ENCODE measurements at places on chromosomes 3 and 15. TPM values are rescaled to one million over a fixed set of nuclear protein-coding genes. Genes with fewer than 3 reads are reported as not detected.

GRCh38 chr3:40237889-40238571 is 71.5 kb upstream of the EIF1B start:
- no peak overlapping the region for H3K4me3 ChIP-seq
- H3K27me3 ChIP-seq = no peaks in the 10 kb centered on the region
- H3K36me3 ChIP-seq = no peaks in the 10 kb centered on the region
- no peaks in the 10 kb centered on the region for H3K4me1 ChIP-seq
- H3K27ac ChIP-seq = no peak overlapping the region

- peak overlapping the region; percentile 29 for H3K4me3 ChIP-seq
- H3K27ac ChIP-seq = peak overlapping the region; percentile 1
- H3K36me3 ChIP-seq = no peaks in the 10 kb centered on the region
- no peaks in the 10 kb centered on the region for H3K27me3 ChIP-seq
- DNase-seq = peak; percentile 31
These were observed 125.0 kb downstream of the ASB7 start for GRCh38 chr15:100727291-100727851.

DNA sequence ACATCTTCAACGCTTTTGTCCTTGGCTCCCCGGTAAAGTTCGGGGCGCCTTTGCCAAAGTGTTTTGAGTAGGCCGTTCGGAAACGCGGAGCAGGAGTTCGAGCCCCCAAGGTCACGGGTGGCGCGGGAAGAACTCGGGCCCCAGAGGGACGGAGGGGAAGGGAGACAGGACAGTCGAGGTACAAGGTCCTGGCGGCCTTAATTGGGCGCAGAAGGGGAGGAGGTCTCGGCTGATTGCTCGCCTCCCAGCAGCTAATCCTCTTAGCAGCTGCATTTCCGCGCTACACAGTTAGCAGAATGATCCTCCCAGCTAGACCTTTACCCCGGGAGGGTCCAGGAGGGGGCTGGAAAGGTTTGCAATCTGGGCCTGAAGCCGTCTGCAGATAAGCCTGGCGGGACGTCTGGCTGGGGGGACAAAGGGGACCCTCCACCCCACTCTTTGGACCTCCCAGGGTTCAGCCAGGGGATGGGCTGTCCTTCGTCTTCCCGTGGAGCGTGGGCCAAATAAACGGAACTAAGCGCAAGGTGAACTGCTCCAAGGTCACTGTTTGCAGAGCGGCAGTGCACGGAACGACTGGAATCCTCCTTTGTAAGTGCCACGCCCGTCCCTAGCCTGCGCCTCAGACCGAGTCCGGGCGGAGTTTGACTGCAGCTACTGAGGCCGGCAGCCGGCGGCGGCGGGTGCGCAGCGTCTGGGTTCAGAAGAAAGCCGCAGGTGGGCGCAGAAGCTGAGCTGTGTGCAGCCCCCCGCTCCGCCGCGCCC is 7.2 kb downstream of the EOMES start:
- no peaks in the 10 kb centered on the region for H3K36me3 ChIP-seq
- H3K4me1 ChIP-seq = no peaks in the 10 kb centered on the region
- no peak overlapping the region for H3K27ac ChIP-seq
- H3K27me3 ChIP-seq = peaks cover 37% of the 10 kb centered on the region
- H3K4me3 ChIP-seq = no peak overlapping the region

DNA sequence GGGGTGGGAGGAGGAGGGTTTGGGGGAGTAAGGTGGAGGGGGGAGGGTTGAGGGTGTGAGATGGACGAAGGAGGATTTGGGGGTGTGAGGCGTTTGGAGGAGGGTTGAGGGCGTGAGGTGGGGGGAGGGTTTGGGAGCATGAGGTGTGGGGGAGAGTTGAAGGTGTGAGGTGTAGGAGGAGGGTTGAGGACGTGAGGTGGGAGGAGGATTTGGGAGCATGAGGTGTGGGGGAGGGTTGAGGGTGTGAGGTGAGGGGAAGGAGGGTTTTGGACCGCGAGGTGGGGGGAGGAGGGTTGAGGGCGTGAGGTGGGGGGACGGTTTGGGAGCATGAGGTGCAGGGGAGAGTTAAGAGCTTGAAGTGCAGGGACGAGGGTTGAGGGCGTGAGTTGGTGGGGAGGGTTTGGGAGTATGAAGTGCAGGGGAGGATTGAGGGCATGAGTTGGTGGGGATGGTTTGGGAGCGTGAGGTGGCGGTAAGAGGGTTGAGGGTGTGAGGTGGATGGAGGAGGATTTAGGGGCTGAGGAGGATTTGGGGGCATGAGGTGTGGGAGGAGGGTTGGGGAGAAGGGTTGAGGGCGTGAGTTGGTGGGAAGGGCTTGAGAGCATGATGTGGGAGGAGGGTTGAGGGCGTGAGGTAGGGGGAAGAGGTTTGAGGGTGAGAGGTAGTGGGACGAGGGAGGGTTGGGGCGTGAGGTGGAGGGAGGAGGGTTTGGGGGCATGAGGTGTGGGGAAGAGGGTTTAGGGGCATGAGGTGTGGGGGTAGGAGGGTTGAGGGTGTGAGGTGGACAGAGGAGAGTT is 1.2 kb downstream of the MLF1 start:
- no peaks in the 10 kb centered on the region for H3K27me3 ChIP-seq
- no peak overlapping the region for H3K27ac ChIP-seq
- H3K4me3 ChIP-seq = peak overlapping the region; percentile 67
- no peak for DNase-seq
- no peaks in the 10 kb centered on the region for H3K4me1 ChIP-seq
- H3K36me3 ChIP-seq = no peaks in the 10 kb centered on the region

- H3K4me1 ChIP-seq = no peaks in the 10 kb centered on the region
- DNase-seq = no peak
- H3K27me3 ChIP-seq = no peaks in the 10 kb centered on the region
- no peaks in the 10 kb centered on the region for H3K36me3 ChIP-seq
- H3K4me3 ChIP-seq = no peak overlapping the region
These were observed 18.7 kb downstream of the PXYLP1 start for GRCh38 chr3:141250342-141250741.

GRCh38 chr15:79804838-79805237 is 92.0 kb downstream of the MTHFS start:
- H3K27me3 ChIP-seq = no peaks in the 10 kb centered on the region
- no peak overlapping the region for H3K4me3 ChIP-seq
- no peak overlapping the region for H3K27ac ChIP-seq
- no peaks in the 10 kb centered on the region for H3K4me1 ChIP-seq
- DNase-seq = no peak

- H3K27ac ChIP-seq = no peak overlapping the region
- no peaks in the 10 kb centered on the region for H3K4me1 ChIP-seq
- H3K4me3 ChIP-seq = no peak overlapping the region
These were observed 8.2 kb upstream of the ZNF589 start for GRCh38 chr3:48232734-48233133.

Gene ALPK3
- total RNA-seq = 2.6 TPM

Gene SKOR1
- total RNA-seq = 0.98 TPM

Gene TM6SF1
- total RNA-seq = 6.4 TPM

Gene MGA
- 65.9 TPM for total RNA-seq

Data from breast epithelium (tissue), 4 donors.